Effector memory CD8-positive, alpha-beta T cell (primary cell): ENCODE measurements at places on chromosomes 5 and 9.

DNA sequence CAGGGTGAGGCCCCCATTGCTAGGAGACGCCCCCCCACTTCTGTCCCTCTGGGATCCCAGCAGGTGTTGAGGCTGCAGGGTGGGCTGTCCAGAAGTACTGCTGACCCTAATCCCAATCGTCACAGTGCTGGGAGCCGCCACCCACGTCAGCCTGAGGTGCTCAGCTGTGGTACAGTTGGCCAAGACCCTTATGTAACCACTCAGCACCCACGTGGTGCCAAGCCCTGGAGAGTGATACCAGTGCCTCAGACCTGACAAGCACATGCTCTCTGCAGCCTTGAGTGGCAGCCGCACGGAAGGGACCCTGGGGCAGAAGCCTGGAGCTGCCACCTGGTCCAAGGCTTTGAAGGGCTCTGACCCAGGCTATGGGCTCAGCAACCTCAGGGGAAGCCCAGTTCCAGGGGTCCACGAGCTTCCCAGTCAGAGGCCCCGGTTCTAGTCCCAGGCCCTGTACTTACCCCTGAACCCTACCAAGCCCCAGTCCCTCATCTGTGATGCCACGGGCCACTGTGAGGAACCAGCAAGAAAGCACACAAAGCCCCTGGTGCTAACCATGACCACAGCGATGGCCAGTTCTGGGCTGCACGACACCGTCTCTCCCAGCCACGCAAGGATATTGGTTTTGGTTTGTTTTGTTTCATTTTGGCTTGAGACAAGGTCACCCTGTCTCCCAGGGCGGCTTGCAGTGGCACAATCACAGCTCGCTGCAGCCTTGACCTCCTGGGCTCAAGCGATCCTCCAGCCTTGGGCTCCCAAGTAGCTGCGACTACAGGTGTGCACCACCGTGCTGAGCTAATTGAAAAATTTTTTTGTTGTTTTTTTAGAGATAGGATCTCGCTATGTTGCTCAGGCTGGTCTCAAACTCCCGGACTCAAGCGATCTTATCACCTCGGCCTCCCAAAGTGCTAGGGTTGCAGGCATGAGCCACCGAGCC, 50.7 kb downstream of the DBH start:
- no peak for DNase-seq

DNA sequence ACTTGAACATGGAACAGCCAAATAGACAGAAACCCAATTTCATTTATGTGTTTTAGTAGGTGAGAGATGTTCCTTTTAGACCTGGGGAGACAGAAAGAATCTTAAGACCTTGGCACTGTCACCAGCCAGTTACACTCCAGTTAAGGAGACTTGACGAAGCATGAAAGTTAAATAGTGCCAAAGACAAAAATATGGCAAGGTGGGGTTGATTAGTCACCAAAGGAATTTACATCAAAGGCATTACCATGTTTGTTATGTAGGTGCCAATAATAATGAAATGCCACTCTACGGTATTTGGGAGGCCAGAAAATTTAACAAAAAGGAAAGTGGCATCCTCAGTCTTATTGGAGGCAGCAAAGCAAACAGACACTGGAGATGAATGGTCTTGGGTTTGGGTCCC, 9.2 kb upstream of the IL12B start:
- no peak for DNase-seq

DNA sequence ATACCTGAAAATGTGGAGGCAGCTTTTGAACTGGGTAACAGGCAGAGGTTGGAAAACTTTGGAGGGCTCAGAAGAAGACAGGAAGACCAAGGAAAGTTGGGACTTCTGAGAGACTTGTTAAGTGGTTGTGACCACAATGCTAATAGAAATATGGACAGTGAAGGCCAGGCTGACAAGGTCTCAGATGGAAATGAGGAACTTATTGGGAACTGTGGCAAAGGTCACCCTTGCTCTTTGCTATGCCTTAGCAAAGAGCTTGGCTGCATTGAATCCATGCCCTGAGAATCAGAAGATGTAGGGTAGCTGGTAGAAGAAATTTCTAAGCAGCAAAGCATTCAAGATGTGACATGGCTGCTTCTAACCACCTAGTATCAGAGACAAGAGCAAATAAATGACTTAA, 244.4 kb upstream of the ADRA1B start:
- DNase-seq, result no peak

GRCh38 chr5:108266242-108266641, 115.7 kb downstream of the FBXL17 start:
- DNase-seq, result no peak

DNA sequence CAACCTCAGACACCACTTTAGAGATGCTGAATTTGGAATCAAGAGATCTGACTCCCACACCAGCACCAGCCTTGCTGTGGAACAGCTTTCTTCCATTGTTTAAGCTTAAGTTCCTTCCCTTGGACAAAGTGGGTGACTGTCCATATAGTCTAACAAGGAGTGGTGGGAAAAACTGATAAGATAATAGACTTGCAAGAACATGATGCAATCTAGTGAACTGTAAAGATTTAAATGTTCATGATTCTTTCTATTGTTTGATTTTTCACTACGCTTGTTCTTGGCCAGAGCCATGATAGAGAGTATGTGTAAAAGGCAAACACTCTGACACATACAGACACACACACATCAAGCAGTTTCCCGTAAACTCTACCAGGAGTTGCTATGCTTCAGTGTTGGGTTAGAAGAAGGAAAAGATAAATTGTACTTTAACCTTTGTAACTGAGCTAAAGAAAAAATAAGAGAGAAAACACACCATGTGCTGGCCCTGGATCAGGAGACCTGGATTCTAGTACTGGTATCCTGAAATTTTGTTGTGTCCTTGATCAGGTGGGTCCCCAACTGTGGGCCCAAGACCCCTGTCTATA, 94.3 kb downstream of the PAPPA start:
- no peak for DNase-seq

GRCh38 chr5:7493081-7493480, 97.1 kb downstream of the ADCY2 start:
- DNase-seq, result no peak

- no peak for DNase-seq
These were observed 88.7 kb downstream of the PIP5K1B start for GRCh38 chr9:68793605-68794343.

- DNase-seq, result no peak
These were observed 8.9 kb upstream of the PKD2L2 start for GRCh38 chr5:137880313-137880712.

DNA sequence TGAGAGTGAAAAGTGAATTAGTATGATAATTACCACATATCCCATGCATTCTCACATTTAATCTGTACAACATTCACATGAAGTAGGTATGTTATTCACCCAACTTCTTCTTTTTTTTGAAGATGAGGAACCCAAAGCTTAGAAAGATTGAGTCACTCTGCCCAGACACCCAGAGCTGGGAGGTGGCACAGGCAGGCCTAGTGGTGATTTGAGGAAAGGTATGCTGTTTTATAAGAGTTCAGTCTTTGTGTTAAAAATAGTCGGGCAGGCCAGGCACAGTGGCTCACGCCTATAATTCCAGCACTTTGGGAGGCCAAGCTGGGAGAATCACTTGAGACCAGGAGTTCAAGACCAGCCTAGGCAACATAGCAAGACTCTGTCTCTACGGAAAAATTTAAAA, 285.3 kb downstream of the NR3C1 start:
- DNase-seq, result no peak

DNA sequence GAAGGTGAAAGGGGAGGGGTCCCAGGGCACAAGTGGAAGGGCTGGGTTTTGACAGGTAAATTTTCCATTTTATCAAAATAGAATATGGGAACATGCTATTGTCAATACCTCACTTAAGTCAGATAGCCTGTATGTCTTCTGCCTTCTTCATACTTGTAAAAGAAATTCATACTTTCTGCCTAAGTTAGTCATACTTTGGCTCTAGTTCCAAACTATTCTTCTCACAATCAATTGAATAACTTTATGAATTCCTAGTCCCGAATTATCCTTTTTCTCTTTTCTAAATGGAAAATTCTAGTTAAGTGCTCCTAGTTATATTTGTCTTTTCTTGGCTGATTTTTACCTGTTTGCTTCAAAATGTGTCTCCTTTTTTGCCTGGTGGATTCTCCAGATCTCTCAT, 271.4 kb downstream of the CSNK1G3 start:
- no peak for DNase-seq

DNA sequence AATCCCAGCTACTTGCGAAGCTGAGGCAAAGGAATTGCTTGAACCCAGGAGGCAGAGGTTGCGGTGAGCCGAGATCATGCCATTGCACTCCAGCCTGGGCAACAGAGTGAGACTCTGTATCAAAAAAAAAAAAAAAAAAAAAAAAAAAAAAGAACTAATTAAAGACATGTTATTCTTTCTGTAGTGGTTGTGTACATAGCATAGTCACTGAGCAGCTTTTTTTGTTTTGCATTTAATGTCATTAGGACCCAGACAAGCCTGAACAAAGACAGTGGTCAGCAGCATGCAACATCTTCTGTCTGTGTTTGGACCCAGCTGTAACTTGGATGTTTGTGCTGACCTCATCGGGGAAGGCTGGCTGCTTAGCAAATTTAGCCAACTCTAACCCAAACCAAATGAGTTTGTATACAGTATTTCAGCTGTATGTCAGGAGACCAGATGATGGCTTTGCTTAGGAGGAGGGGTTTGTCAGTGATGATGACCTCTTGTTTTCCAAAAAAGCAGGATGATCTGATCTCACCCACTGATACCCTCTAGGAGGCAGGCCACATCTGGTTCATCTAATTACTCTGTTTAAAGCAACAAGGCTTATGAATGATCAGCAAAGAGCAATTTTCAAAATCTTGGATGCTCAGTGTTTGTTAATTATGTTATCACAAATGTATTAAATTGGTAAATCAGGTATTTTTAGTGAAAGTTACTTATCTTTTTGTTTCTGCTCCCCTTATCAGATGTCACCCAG, 39.5 kb downstream of the SNCAIP start:
- DNase-seq, result no peak

- DNase-seq, result no peak
These were observed 98.4 kb downstream of the FBXO38 start for GRCh38 chr5:148482196-148482595.

DNA sequence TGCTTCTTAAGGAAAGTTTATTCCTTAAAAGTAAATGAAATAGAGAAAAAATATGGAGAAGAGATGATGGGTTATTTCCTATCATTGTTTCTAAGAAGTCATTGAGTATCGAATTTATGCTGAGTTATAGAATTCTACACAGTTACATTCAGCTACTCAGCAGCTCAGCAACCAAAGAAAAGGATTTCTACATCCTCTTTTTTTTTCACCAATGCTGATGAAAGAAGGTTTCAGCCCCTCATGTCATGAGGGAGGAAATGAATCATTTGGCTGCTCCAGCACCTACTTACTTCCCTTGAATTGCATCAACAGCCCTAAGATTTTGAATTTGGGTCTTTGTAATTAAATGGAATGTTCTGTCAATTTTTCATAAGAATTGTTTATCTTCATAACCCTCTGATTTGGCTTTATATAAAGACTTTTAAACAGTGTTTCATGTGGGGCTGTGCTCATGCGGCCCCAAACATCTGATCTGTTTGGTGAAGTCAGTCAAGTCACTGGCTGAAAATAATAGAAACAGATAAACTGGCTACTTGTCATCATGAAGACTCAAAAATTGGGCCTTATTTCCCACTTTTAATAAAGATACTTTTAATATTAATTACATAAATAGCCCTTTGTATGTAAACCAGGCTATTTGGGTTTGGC, 18.5 kb upstream of the SNX2 start:
- no peak for DNase-seq

GRCh38 chr5:146018514-146019375, 82.4 kb downstream of the SH3RF2 start:
- no peak for DNase-seq

GRCh38 chr5:68245319-68245718, 29.8 kb downstream of the PIK3R1 start:
- DNase-seq, result no peak

DNA sequence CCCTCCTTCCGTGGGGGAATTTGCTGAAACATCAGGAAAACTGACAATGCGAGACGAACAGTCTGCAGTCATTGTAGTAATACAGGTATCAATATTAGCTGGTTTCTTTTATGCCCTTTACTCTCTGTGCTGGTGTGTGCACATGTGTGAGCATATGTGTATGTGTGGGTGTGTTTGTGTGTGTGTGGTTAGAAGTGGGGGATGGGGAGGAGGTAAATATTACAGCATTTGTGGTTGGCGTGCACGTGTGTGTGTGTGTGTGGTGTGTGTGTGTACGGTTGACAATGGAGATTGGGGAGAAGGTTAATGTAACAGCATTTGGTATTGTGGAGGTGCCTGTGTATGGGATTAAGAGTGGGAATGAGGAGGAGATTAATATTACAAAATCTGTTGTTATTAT, 219.4 kb downstream of the ADGRV1 start:
- DNase-seq, result no peak

DNA sequence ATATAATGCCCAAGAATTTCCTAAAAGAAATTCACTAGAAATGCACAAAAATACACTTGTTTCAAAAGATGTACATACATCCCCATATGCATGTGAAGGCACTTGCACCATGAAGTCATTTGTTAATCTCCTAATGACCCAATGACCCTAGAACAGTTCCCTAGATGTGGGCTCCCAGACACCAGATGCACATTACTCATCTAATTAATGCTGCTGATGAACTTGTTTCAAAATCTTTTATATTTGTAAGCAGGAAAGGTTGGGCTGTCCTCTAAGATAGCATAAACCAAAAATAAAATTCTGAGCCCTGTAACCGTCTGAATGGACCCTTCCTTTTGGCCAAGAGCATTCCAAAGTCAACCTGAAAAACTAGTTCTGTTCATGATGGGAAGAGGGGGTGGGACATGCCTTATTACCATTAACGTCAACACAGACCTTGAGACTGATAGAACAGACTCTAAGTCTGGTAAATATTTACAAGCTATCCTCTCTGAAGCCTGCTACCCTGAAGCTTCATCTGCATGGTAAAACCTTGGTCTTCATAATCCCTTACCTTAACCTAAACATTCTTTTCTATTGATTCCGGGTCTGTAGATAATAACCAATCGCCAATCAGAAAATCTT, 91.0 kb upstream of the DAPK1 start:
- DNase-seq, result no peak

DNA sequence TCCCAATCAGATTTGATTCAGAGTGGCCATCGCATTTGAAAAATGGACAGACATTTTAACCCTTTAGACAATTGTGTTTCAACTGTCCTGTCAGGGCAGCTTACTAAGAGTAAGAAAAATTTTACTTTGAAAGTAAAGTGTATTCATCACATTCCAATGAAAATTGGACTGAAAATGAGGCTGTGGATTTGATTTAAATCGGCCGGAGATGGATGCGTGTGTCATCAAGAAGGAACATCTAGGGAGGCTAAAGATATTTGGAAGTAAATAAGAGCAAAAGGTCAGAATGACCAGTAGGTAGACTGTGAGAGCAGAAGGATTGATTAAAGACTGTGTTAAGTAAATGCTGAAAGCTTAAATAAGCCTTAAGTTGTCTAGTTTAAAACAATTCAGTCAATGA, 1.5 kb downstream of the ZCCHC7 start:
- DNase-seq, result no peak

GRCh38 chr5:61299261-61299681, 32.8 kb upstream of the ZSWIM6 start:
- DNase-seq, result no peak

GRCh38 chr9:100725371-100725770, 147.5 kb downstream of the CAVIN4 start:
- DNase-seq, result no peak
